ENCODE measurements at places on chromosomes 11 and 22.

DNA sequence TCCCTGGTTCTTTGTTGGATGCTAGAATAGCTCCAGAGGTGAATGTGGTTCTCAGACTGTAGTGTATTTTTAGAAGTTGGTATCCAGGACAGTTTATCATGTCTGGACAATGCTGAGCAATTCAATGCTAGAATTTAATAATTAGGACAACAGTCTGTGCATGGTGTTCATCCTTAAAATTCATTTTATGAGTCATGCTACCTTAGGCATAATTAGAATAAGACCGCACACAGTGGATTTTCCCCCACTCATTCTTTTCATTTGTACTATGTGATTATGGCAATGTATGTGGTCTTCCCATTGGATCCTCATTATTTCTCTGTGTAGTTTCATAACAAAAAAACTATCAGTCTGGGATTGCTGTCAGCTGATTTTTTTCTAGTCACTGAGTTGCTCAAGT lies 196.7 kb downstream of the ARHGAP42 start:
- DNase-seq = no peak

DNA sequence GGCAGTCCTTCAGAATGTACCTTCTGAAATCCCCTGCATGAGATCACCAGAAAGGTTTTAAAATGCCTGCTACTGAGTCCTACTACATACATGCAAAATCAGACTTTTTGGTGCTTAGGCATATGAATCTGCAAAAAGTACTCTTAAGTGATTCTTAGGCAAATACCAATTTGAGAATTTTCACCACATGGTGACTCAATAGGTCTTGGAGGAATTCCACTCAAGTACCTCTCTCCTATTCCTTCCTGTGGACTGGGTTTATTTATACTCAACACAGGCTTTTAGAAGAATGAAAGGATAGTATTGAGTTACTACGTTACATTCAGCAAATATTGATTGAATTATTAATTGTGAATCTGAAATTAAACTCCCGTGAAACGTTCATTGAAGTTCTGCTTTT lies 223.9 kb downstream of the CNTN5 start:
- DNase-seq = no peak

DNA sequence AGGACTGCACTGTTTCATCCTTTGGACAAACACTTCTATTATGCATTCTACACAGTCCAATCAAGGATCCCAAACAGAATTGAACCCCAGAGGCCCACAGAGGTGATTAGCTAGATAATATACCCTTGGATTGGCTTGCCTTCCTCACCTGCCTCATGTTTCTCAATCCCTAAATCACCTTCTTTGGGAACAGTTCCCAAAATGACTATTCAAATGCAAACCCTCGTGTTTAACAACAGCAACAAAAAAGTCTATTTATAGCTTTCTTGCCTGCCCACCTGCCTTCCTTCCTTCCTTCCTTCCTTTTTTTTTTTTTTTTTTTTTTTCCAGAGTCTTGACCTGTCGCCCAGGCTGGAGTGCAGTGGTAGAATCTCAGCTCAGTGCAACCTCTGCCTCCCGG lies 180.0 kb downstream of the CNTN5 start:
- no peak for DNase-seq

DNA sequence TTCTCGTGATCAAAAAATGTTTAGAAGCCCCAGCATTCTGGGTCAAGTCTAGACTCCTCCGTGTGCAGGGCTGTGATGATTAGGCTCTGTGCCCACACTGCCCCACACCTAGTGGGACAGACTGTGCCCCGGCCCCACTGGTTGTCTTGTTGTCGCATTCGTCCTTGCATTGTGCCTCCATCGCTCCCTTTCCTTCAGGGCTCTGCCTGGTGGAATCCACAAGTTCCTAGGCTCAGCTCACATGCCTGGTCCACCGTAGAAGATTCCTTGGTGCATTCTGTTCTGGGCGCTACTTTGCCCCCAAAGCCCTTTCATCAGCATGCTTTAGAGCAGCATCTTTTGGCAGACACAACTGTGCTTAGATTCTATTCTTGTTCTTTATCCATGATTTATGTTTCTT lies 23.5 kb upstream of the THY1 start:
- DNase-seq = no peak

GRCh38 chr11:74147199-74147929 lies 23.4 kb downstream of the C2CD3 start:
- no peak for DNase-seq

- DNase-seq = no peak
These were observed 37.0 kb downstream of the TRIOBP start for GRCh38 chr22:37733625-37734401.

- no peak for DNase-seq
These were observed 1336.2 kb downstream of the BRD1 start for GRCh38 chr22:48491451-48491941.

DNA sequence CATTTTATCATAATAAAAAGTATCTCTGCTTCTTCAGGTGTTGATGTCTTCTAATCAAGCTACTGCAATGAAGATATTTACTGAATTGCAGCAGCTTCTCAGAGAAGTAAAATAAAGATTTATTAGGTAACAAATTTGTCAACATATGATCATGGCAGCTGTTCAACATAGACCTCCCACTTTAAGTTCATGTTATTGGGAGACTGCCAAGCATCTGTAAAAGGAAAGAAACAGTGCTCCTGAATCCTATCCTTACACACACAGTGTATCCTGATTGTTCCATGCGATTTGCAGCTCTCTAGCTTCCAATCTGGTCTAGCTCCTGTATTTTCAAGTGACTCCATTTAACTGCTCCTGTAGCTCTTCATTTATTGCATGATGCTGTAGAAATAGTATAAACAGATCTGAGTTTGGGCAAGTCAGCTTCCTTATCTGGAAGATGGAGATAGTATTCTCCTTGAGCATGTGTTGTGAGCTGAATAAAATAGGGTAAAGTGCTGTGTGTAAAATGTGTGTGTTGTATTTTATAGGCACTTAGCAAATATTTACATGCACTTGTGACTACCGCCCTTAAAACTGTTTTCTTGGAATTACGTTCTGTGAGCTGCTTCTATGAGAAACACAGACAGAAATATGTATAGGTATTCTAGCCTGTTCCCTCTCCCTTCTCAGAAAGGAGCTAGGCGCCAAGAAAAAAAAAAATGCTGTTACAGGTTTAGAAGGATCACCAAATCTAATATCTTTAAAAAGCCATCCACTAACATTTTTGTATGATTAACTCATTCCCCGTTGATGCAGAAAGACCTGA lies 290.6 kb downstream of the JRKL start:
- no peak for DNase-seq

- no peak for DNase-seq
These were observed 17.7 kb downstream of the MGAT3 start for GRCh38 chr22:39474351-39475111.

Data from T-helper 2 cell treated with Interferon-gamma antibody and Interleukin-4, amounts not matched to agents 5 μg/mL and 100 μg/mL, for 36 hours (primary cell).